ENCODE measurements at places on chromosomes 13 and 19. TPM values are rescaled to one million over a fixed set of nuclear protein-coding genes. Genes with fewer than 3 reads are reported as not detected.

The ADAMTS10 gene
- total RNA-seq, result 2.4 TPM

The TEX26 gene
- total RNA-seq, result not detected

The OR7A10 gene
- total RNA-seq, result not detected

The TEX101 gene
- total RNA-seq, result not detected

Data from thoracic aorta endothelial cell (primary cell).